ENCODE measurements at places on chromosomes 2 and 18. TPM values are rescaled to one million over a fixed set of nuclear protein-coding genes. Genes with fewer than 3 reads are reported as not detected.

DNA sequence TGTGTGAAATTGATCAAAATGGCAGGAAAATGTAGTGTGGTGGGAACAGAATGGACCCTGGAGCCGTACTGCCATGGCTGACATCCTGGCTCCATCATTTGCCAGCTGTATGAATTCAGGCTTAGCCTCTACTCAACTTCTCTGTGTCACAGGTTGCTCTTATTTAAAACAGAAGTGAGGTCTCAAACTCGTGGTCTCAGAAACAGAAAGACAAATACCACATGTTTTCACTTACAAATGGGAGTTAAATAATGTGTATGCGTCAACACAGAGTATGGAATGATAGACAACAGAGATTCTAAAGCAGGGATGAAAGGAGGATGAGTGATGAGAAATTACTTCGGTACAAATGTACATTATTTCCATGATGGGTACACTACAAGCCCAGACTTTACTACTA, 227.4 kb downstream of the DCC start:
- H3K27me3 ChIP-seq = no peaks in the 10 kb centered on the region
- no peak for DNase-seq
- H3K36me3 ChIP-seq = no peaks in the 10 kb centered on the region
- no peak overlapping the region for H3K4me3 ChIP-seq
- no peak overlapping the region for H3K27ac ChIP-seq

- no peak overlapping the region for H3K27ac ChIP-seq
- H3K36me3 ChIP-seq = peaks cover 30% of the 10 kb centered on the region
- H3K4me3 ChIP-seq = no peak overlapping the region
- no peak for DNase-seq
- no peaks in the 10 kb centered on the region for H3K27me3 ChIP-seq
Measured at GRCh38 chr2:43906448-43907109, 67.8 kb downstream of the ABCG8 start.

- H3K36me3 ChIP-seq = no peaks in the 10 kb centered on the region
- DNase-seq = no peak
Measured at GRCh38 chr2:239871481-239872435, 153.4 kb downstream of the NDUFA10 start.

- no peak for DNase-seq
- no peak overlapping the region for H3K27ac ChIP-seq
- H3K27me3 ChIP-seq = no peaks in the 10 kb centered on the region
- H3K4me1 ChIP-seq = no peaks in the 10 kb centered on the region
- H3K36me3 ChIP-seq = no peaks in the 10 kb centered on the region
- no peak overlapping the region for H3K4me3 ChIP-seq
Measured at GRCh38 chr2:127014224-127014623, 92.7 kb downstream of the BIN1 start.

DNA sequence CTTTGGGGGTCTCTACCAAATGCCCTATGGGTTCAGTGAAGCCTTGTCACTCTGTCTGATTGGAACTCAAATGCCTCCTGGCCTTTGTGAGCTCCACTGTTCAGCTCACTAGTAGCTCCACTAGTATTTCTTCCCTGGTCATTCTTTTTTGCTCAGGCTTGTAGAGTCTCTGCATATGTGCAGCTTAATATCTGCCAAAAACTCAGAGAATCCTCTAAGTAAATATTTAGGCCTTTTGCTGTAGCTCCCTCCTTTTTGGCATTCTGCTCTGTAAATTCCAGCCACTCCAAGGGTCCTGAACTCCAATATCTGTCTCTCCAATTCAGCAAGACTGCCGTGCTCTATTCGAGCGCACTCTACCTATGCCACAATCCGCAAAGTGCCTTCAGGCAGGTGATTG, 146.5 kb downstream of the MAIP1 start:
- H3K27ac ChIP-seq = no peak overlapping the region
- no peak for DNase-seq
- H3K4me3 ChIP-seq = no peak overlapping the region
- no peaks in the 10 kb centered on the region for H3K36me3 ChIP-seq

The ZNF638 gene
- 104 TPM for total RNA-seq

GRCh38 chr2:136080114-136080513, 37.8 kb downstream of the CXCR4 start:
- no peak overlapping the region for H3K4me3 ChIP-seq
- no peaks in the 10 kb centered on the region for H3K36me3 ChIP-seq
- no peaks in the 10 kb centered on the region for H3K27me3 ChIP-seq
- H3K27ac ChIP-seq = no peak overlapping the region

The TTN gene
- 2.5 TPM for total RNA-seq

DNA sequence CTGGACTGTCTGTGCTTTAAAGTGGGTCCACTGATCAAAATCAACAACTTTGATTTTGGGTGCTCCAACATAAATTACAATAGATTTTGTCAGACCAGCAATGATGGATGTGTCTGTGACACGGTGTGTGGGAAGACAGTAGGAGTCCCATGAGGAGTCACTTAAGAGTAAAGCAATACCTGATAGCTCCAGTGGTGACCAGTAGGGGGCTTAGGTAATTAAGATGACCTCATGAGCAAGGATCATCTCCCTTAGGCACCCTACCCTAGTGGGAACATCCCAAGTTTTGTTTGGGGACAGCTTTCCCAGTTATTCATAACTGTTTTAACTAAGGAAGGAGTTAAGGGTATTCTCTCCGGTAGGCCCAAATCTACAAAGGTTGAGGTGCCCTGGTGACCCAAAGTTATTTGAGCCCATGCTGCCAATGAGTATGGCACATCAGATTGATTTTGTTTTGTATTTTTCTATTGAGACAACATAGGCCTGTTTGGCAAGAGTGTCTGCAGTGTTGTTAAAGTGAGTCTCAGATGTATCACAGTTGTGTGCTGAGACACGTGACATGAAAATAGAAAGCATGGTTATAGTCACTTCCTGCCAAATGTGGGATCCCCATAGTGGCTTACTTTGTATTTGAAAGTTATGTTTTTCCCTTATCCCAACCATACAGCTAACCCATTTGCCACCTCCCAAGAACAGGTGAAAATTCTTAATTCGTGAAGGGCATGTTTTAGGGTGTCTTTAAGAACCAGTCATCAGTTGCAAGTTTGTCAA, 1337.6 kb upstream of the SLC39A10 start:
- no peaks in the 10 kb centered on the region for H3K36me3 ChIP-seq
- no peak overlapping the region for H3K4me3 ChIP-seq
- H3K27ac ChIP-seq = no peak overlapping the region
- H3K4me1 ChIP-seq = no peaks in the 10 kb centered on the region
- no peak for DNase-seq

All from natural killer cell (primary cell).